AG09309 (cell line): ENCODE measurements at places on chromosomes 2 and 18.

GRCh38 chr2:27921880-27922547, 31.5 kb downstream of the BABAM2 start:
- no peak for DNase-seq

GRCh38 chr2:189096769-189097447, 82.7 kb downstream of the COL5A2 start:
- peak; percentile 67 for DNase-seq

- no peak for DNase-seq
These were observed 59.4 kb downstream of the OSR1 start for GRCh38 chr2:19299032-19299431.

GRCh38 chr18:40851014-40851429, 1104.0 kb upstream of the PIK3C3 start:
- DNase-seq = no peak

- no peak for DNase-seq
These were observed 34.2 kb downstream of the TGFA start for GRCh38 chr2:70519453-70519852.

DNA sequence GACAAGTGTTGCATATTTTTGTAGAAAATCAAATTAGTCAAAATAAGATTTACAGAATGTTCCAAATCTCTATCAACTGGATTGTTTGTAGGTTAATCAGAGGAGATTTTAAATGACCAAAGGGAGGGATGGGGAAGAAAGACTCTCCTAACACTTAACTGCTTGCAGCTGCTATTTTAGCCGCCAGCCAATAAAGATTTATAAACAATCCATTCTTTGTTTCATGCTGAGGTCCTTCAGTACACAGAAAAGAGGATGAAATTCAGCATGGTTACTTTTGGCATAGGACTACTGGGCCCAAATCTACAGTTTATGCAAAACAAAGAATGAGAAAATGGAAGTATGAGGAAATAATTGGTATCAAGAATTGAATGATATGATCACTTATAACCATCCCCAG, 86.4 kb upstream of the FN1 start:
- no peak for DNase-seq

DNA sequence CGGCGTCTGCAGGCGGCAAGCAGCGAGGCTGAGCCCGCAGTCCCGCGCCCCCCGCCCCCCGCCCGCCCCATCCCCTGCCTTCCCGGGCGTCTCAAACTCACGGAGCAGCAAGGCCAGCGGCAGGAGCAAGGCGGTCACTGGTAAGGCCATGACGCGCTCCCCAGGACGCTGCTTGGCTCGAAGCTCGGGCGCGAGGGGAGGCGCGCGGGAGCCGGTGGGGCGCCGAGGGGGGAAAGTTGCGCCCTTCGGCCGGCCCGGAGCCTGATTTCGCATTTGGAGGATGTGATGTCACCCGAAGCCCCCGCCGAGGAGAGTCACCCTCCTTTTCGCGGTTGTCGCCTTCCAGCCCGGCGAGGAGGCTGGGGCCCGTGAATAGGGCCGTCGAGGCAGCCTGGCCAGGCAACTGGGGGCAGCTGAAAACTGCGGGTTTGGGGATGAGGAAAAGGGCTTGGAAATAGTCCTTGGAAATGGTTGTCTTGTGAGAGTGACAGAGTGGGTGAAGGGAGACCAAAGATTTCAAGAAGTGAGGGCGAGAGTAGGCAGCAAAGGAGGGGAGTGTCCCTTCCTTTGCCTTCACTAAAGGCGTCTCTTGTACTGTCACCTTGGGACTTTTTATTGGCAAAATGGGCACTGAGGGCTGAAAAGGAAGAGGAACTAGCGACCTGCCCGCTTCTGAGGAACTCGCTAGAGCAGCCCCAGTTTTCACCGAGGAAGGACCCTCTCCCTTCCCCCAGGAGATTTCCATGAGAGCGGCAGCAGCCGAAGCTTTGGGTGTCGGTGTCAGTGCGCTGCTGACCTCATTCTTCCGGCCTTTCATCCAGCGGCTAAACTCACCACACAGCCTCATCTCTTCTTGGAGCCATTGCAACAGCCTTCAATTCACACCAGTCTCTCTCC, at the start of gene CD8A:
CD8A (minus strand) TSS at position 238 of the 897 bp plus-strand sequence; CDS start at position 150, 88 bp downstream.
- DNase-seq = no peak

DNA sequence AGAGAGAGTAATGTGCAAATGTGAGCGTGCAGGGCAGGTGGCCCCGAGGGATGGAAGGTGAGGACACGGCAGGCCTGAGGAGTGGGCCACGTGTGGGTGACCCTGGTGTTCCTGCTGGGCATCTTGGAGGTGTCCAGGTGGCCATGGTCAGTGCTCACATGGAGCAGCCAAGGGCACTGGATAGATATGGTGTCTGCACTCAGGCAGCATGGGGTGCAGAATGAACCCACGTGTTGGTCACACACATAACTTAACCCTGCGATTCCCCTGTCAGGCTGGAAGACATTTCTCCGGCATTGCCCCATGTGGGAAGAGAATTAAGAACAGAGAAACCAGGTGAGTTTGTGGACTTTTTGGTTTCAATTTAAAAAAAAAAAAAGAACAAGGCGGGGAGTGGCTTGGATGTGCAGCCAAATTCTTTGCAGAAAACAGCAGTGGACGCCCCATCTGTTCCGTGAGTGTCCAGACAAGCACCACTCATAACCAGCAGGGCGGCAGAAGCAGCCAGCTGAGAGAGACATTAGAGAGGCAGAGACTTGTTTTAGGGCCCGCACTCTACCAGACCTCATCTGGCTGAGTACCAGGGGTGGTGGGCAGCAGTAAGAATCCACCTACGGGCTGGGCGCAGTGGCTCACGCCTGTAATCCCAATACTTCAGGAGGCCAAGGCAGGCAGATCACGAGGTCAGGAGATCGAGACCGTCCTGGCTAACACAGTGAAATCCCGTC, 249.8 kb downstream of the ACKR3 start:
- no peak for DNase-seq

DNA sequence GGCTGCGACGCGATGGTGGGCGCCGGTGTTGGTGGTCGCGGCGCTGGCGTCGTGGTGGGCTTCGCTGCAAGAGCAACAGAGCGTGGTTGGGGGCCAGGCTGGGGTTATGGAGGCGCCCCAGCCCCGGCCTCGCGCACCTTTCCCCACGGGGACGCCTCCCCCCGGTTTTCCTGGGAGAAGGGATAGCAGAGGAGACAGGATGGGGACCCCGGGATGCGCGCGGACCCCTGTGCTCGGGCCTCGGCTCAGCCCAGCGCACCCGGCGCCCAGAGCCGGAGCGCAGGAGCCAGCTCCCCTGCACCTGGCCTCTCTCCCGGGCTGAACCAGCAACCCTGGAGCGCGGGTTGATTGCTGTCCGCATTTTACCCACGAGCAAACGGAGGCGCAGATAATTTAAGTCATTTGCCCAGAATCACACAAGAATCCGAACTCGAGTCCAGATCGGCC, 1.0 kb downstream of the CD8A start:
- no peak for DNase-seq

GRCh38 chr18:11487390-11487789, 122.0 kb upstream of the SLC35G4 start:
- DNase-seq = no peak

DNA sequence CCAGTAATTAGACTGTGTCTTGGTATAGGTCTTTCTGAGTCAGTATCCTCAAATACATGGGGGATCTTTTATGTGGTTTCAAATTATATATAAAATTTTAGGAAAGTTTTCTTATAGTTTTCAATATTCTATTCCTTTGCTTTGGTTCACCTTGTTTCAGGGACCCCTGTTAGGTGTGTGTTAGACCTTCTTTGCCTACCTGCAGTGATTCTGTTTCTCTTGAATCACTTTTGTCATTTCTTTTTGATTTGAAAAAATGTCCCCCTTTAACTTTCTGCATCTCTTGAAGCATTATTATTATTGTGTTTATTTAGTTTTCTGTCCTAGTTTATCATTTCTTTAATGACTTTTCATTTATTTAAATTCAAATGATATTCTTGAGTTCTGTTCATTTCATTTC, 98.7 kb downstream of the FHOD3 start:
- DNase-seq = no peak

GRCh38 chr18:45839414-45840395, 14.2 kb downstream of the SIGLEC15 start:
- peak; percentile 57 for DNase-seq

- DNase-seq = no peak
These were observed 54.8 kb downstream of the TMEM200C start for GRCh38 chr18:5840547-5840946.

GRCh38 chr2:193556766-193557470, 1362.2 kb upstream of the TMEFF2 start:
- no peak for DNase-seq

- no peak for DNase-seq
These were observed 27.3 kb downstream of the PDIA6 start for GRCh38 chr2:10785260-10785659.

DNA sequence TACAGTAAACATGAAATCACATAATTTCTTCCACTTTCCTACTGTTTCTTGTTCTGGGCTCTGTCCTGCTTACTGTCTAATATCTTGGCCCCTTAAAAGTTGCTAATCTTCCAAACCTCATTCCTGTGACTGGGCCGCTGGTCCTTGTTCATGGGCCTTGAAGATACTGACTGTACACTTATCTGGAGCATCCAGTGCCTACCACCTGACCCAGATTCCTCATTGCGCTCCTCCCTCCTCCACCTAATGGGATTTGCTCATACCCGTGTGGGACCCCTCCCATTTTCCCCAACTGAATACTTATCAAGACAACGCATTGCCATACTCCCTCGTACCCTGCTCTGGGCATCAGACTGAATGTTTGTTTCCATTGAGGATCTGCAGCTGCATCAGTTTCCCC, 6.1 kb upstream of the IL37 start:
- DNase-seq = no peak

GRCh38 chr18:3110034-3110752, 97.2 kb upstream of the LPIN2 start:
- DNase-seq = no peak

DNA sequence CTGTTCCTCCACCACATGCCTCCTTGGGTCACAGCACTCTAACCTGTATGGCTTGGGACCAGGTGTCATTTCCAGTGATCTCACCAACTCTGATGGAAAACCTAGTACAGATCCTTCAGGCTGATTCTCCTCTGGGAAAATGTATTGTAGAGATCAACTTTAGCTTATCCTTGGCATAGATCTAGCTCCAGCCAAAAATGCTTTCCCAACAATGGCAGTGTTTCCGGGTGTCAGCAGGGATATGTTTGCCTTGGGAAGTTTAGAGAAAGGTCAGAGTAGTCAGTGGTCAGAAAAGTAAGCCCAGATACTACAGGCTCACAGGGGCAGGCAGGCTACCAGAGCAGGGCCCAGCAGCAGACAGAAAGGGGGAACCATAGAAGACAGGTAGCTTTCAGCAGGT, 73.6 kb downstream of the CD8B2 start:
- no peak for DNase-seq

DNA sequence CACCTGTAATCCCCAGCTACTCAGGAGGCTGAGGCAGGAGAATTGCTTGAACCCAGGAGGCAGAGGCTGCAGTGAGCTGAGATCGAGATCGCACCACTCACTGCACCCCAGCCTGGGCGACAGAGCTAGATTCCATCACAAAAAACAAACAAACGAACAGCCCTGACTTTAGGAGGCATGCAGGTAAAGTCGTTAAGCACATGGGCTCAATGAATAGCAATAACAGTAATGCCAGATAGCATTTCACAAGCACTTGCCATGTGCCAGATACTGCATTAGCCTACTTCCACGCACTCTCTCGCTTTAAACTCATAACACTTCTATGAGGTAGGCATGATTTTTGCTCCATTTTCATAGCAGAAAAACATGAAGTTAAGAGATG, 135.6 kb upstream of the KLHL14 start:
- no peak for DNase-seq

DNA sequence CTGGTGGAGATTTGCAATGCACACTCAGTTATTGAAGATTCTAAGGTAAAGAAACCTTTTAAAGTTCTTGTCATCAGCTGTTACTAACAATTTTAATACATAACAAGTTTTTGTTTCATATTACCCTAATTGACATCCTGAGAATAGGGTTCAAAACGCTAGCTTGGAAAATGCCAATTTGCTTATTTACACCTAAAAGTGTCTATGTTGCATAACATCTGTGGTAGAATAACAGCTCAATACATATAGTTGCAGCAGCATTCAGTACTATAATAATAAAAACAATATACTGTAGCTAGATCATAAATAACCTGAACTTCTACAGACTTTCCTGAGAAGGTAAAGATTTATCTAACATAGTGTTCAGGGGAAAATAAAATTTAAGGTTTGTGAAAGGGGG, 219.0 kb downstream of the OSR1 start:
- DNase-seq = no peak

DNA sequence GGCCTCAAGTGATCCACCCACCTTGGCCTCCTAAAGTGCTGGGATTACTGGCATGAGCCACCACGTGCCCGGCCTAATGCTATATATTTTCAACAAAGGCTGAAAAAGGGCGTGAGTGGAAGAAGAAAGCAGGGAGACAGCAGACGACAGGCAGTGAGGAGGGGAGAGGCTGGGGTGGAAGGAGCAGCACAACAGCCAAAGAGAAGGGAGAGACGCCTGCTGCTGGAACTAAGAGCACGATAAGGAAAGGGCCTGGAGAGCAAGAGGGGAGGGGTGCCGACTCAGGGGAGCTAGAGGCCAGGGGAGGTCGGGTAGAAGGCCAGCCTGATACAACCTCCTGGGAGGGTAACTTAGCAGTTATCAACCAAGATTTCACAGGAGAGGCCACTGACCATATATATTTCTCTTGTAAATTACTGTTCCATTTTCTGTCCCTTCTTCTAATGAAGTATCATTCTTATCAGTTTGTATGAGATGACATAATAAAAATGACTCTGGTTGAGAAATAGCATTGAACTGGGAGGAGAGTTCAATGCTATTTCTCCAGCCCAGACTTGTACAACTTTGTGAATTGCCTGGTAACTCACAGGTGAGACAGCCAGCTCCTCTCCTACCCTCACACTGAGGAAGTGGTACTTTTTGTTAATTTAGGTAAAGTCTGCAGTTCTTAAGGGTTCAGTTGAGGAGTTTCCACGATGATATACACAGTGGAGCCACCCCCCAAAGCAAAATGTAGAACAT, 5.8 kb upstream of the RNU4ATAC start:
- no peak for DNase-seq

DNA sequence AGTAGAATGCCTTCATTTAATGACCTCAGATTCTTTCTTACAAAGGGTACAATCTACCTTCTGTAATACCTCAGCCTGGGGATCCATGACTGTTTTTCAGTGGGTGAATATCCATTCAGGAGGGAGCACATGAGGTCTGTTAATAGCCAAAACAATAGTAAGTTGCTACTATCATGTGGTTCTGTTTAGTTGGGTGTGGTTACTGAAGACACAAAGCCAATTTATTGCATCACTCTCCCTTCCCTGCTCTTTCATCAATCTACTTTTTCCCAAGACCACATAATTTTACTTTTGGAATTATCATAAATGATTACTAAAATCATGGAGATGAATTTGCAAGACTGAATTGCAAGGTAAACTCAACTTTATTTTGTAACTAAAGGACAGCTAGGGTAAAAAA, 254.2 kb downstream of the GALNT13 start:
- DNase-seq = no peak

GRCh38 chr2:42132966-42133641, 36.0 kb upstream of the EML4 start:
- DNase-seq = peak; percentile 90

GRCh38 chr2:70977605-70978205, 725 bp upstream of the ANKRD53 start:
- DNase-seq = peak; percentile 47

GRCh38 chr2:238634701-238635357, 208.1 kb downstream of the ASB1 start:
- DNase-seq = no peak
